ENCODE measurements at places on chromosomes 6 and 20.

DNA sequence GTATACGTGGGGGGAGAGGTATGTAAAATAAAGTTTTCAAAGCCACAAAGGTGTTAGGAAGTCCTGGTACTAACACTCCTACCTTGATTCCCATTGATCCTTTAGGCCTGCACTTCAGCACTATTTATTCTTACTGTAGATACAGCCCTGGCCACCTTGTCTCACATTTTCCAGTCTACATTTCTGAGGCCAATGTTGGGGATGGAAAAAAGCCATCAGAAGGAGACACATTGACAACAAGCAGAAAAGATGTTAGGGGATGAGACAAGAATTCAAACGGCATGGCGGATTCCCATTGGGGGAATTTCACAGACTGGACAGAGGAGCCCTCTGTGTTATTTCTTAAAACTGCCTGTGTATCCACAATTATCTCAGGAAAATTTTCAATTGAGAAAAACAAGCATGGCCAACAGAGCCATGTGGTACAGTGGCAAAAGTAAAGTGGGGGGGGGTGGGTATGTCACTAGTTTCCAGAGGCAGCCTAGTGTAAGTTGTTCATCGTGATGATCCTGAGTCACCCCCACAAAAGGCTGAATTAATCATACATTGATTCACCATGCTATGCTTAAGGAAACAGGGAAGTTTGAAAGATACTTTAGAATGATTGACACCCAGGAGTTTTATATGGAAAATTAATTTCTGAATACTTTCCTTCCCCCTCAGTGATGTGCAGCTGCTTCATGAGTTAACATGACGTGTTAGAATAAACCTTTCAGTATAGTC is 40.5 kb downstream of the RREB1 start:
- no peak for DNase-seq

GRCh38 chr6:25219917-25220278 is 59.3 kb upstream of the CARMIL1 start:
- DNase-seq = no peak

GRCh38 chr6:15429141-15430110 is 183.6 kb downstream of the JARID2 start:
- DNase-seq = no peak

DNA sequence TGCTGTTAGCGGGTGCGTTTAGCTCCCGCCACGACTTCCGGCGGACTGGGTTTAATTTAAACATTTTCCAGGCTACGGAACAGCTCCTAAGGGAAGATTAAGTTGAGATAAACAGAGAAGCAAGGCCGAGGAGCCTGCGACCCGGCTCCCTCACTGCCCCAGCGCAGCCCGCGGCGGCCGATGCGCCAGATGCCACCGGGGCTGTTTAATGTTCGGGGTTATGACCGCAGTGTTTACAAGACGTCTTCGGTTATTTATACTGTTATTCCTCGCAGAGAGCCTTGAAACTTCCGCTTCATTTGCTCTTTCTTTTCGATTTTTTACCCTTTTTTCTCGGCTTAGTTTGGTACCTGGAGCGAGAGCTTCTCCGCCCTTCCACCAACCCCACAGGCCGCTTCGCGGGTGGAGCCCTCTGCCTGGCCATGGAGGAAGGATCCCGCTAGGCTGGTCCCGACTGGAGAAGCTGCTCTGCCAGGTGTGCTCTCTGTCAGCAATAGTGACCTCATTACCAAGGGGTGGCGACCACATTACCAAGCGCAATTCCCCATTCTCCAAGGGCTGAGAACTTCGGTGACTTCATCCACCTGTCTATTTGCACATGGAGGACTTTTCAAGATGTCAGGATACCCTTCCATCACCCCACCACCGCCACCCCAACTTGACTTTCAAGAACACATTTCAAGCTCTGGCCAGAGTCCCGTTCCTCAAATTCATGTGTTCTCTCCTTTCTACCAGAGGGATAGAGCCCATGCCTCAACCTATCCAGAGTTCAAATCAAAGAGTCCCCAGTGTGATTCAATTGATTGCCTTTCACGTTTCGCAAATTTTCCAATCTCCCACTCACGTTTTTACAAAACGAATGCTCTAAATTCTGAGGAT is 4.1 kb downstream of the TCF21 start:
- no peak for DNase-seq

DNA sequence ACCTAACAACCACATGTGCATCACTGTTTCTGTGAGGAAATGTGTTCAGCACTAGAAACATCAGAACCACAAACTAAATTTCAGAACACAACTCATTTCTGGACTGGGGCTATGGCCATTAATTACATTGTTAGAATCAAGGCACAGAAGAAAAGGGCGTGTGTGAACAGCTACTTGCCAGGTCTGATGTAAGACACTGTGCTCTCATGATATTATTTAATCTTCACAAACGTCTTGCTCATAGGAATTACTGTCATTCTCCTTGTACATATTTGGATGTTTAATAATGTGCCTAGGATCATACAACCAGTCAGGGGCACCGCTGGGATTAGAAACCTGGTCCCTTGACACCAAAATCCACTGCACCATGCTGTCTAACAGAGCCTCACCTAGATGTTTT is 14.8 kb downstream of the ADGRF1 start:
- no peak for DNase-seq

DNA sequence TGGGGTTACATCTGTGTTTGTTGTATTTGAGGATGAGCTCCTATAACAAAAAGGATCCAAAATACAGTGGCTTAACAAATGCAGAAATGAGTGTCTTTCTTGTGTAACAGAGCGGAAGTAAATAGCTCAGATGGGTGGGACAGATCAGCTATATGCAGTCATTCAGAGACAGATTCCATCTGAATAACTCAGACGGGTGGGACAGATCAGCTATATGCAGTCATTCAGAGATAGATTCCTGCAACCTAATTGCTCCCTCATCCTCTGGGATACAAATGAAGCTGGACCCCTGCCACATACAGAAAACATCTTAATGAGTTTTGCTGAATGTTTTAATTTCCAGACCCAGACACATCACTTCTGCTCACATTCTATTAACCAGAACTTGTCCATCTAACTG is 332.3 kb downstream of the BCKDHB start:
- no peak for DNase-seq

GRCh38 chr20:36745927-36746659 is at the start of gene NDRG3:
NDRG3 (minus strand) TSS chr20:36746090; CDS start chr20:36721735, 24,355 bp downstream.
- DNase-seq = peak; percentile 96
